ENCODE measurements at places on chromosomes 7 and 10.

GRCh38 chr10:114033566-114033965, 10.1 kb upstream of the ADRB1 start:
- no peak for DNase-seq

GRCh38 chr10:34835908-34836508, 20.9 kb upstream of the PARD3 start:
- no peak for DNase-seq

GRCh38 chr10:77669892-77670291, 32.3 kb upstream of the KCNMA1 start:
- DNase-seq: no peak

DNA sequence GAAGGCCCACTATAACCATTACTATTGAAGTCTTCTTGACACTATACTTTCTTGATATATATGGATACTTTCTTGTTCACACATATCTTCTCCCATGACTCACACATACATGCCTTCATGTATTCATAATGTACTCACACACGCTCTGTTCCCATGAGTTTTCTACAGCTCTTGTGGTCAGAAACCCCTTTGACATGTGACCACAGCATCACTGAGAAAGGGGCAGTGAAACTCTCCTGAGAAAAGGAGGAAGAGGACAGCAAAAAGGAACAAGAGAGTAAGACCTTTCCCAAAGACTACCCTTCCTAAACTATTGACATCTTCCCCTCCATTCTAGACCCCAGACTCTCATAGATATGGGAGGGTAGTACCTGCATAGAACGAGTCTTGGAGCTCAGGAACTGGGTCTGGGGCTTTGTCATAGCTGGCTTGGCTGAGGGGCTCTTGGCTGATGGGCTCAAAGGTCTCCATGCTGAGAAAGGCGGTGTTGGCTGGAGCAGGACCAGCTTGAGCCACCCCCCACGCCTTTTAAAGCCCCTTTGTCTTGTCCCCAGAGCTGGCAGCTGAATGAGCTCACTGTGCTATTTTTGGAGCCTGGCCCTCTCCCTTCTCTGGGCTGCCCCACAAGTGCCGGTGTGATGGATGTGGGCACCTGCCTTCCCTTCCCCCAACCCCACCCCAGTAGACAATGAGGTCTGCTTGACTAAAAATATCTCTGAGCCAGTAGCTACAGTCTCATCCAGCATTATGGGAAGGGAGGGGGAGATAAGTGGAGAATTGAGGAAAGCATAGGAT, 5.1 kb downstream of the SYNPO2L start:
- DNase-seq: no peak

- DNase-seq: no peak
Observed at GRCh38 chr10:119448628-119449584, 93.6 kb downstream of the RGS10 start.

- no peak for DNase-seq
Observed at GRCh38 chr10:9274206-9274755, 1219.8 kb downstream of the GATA3 start.

GRCh38 chr10:50972591-50972990, 87.2 kb upstream of the A1CF start:
- no peak for DNase-seq

DNA sequence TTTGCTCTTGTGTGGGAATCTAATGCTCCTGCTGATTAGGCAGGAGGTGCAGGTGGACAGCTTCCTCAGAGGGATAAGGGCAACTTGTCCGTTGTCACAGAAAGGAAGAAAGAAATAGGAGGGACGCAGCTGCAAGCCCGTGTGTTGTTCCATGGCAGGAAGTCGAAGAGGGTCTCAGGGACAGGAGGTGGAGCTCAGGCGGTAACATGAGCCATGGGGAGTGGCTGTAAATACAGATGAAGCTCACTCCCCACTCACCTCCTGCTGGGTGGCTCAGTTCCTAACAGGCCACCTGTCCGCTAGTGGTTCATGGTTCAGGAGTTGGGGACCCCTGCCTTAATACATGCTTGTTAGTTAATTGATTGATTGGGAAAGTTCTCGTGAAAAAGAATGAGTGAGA, 101.7 kb upstream of the SFMBT2 start:
- no peak for DNase-seq

GRCh38 chr7:95960706-95961244, 188.4 kb downstream of the DYNC1I1 start:
- DNase-seq: no peak

DNA sequence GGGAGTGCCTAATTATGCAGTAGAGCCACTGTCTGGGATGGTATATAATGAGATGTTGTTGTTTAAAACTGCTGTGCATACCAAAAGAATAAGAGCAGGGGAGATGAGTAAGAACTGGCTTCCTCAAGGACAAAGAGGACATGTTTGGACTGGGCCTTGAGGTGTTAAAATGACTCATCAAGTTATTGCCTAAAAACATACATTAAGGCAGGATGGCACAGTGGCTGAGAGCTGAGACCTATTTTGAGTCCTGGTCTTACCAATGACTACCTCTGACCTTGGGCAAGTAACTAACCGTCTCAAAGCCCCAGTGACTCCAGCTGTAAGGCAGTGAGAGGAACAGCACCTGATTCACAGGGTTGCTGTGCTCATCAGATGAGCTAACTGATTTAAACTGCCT, 71.1 kb downstream of the CFAP58 start:
- no peak for DNase-seq

DNA sequence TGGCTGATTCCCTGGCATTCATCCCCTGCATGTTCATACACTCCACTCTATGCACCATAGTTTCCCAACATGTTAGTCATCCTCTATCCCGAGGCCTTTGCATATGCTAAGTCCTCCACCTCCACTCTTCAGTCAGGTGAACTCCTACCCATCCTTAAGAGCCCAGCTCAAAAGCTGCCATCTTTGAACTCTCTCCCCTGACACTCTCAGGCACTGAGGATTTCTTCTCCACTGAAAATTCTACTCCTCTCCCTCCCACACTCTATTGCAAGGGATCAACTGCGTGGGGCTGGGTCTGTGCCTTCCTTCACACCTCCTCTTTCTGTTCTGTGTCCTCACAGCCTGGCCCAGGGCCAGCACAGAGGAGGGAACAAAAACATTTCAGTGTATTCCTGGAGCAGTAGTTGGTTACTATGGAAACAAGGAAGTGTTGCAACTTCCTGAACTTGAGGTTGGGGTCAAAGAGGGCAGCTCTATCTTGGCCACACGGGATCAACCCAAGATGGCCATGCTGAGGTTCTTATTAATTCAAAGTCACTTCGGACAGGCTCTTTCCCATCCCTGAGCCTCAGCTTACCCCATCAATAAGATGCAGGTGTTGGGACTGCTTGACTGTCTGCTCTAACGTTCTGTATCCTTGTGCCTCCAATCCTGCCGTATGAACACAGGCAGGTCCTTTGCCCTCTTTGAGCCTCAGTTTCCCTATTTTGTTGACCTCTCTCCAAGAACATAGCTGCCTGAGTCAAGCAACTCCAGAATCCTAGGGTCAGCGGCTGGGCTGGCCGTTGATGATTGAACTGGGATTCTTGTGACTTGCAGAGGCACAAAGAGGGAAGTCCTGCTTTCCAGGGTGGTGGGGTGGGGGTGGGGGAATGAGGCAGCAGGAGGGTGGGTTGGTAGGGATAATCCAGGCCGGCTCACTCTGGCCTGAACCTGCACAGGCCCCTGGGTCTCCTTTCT, 15.5 kb downstream of the ZMIZ1 start:
- DNase-seq: peak; percentile 49

DNA sequence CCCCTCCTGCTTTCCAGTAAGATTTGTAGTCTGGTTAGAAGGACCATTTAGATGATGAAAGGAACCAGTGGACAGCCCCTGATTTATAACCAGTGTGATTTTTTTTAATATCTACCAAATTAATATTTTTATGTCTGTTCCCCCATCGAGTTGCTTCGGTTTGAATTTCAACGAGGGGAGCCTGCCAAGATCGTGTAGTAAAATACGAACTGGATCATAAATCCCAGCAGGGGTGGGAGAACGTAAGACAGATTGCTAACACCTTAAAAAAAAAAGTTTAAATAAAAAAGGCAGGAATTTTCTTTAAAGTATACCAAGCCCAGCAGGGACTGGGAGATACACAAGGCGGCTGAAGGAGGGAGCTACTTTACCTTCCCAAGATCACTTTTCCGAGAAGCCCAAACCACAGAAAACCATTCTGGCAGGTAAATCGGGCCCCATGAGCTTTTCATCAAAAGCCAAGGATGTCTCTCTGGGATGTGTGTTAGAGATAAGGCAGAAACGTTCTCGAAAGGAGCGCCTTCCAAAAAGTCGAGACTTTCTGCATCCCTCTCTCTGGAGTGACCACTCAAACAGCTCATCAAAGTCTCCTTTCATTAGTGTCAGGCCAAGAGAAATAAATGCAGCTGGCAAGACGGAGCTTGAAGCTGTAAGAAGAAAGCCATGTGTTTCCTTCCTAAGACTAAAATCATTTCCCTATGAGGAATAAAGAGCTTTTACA, 270.5 kb upstream of the NFE2L3 start:
- DNase-seq: no peak
